Astrocyte of the hippocampus (primary cell): ENCODE measurements at places on chromosomes 11 and 22.

DNA sequence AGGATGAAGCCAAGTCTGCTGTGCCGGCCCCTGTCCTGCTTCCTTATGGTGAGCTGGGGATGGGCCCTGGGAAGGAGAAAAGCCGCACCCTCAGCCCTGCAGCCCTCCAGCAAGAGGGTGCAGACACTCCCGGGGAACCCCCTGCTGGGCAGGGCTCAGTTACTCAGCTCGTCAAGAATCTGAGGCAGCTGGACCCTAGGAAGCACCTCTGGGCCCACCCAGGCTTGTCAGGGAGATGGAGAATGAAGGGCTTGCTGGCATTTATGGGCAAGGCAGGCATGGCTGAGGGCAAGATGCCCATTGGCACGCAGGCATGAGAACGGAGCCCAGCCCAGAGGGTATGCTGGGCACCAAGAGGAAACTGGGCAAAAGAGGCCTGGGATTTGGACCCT is 12.9 kb downstream of the RELT start:
- DNase-seq, result peak; percentile 36

DNA sequence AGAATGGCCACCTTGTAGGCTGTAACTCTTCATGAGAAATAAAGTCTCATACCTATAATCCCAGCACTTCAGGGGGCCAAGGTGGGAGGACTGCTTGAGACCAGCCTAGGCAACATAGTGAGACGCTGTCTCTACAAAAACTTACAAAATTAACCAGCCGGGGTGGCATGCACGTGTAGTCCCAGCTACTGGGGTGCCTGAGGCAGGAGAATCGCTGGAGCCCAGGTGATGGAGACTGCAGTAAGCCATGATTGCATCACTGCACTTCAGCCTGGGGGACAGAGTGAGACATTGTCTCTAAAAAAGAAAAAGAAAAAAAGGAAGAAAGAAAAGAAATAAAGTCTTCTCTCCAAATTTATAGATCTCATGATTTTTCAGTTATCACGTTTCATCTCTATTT is 4.2 kb upstream of the SLCO2B1 start:
- DNase-seq, result no peak

DNA sequence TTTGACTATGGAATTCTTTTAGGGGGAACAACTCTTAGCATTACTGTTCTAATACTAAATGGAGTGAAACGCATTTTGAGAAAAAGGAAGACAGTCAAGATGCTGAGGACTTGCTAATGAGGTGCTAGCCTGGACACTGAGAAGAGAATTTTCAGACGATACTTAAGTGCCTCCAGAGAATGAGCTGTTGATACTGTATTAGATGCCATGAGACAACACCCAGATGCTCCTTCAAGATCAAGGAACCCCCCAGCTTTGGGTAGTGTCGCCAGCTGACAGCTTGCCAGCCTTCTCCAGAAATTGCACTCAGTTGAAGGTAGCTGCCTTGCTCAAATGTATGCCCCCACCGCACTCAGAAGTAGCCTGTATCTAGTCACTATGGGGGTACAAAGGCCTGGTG is 52.5 kb upstream of the SLC36A4 start:
- no peak for DNase-seq

GRCh38 chr22:40434745-40435144 is 64.4 kb downstream of the SGSM3 start:
- DNase-seq, result no peak

- DNase-seq, result peak; percentile 34
Observed at GRCh38 chr11:86442420-86442819, 67.7 kb downstream of the CCDC81 start.

- DNase-seq, result no peak
Observed at GRCh38 chr11:131685906-131686305, 315.5 kb downstream of the NTM start.

GRCh38 chr11:30023074-30023473 is 6.2 kb upstream of the KCNA4 start:
- DNase-seq, result no peak

DNA sequence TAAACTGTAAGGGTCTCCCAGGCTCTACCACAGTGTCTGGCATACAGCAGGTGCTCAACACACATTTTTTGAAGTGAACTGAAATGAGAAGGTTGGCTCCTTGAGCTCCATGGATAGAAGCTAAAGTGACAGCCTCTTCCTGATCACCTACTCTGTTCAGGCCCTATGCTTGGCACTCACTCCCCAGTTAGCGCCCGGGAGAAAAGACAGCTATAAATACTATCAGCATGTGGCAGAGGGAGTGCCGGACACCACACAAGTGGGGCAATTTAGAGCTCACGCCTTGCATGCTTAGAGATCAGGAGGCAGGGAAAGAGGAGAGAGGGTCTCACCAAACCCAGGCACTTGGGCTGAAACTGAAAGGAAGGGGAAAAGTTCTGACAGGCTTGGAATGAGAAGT is 195.5 kb downstream of the BUD13 start:
- DNase-seq, result no peak

DNA sequence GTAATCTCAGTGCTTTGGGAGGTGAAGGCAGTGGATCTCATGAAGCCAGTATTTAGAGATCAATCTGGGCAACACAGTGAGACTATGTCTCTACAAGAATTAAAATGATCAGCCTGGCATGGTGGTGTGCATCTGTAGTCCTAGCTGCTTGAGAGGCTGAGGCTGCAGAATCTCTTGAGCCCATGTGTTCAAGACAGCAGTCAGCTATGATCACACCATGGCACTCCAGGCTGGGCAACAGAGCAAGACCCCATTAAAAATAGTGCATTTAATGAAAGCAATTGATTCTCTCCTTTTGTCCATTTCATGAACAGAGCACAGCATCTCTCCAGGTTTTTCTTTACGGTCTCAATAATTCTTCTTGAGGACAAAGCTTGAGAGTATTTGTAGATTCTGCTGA is 11.3 kb upstream of the CARD16 start:
- DNase-seq, result no peak

GRCh38 chr11:119850822-119851409 is 121.9 kb upstream of the NECTIN1 start:
- no peak for DNase-seq

DNA sequence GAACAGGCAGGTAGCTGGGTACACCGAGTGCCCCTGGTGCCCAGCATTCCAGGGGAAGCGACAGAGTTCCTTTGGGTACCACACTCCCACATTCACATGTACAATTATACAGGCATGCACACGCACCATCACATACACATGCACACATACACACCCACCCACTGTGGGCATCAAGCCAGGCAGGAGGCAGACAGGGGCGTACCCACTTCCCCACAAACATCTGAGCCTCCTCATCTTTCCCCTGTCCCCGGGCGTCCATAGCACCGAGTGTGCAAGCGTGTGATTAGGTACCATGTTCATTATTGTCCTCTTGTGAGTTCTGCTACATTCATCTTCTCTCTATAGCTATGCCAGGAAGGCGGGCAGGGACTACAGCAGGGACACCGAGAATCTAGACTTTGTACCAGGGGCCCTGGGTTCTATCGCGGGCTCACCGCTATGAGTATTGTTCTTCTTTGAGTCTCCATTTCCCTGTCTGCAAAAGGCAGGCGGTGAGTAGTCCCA is 2.1 kb upstream of the CARD10 start:
- DNase-seq, result no peak

DNA sequence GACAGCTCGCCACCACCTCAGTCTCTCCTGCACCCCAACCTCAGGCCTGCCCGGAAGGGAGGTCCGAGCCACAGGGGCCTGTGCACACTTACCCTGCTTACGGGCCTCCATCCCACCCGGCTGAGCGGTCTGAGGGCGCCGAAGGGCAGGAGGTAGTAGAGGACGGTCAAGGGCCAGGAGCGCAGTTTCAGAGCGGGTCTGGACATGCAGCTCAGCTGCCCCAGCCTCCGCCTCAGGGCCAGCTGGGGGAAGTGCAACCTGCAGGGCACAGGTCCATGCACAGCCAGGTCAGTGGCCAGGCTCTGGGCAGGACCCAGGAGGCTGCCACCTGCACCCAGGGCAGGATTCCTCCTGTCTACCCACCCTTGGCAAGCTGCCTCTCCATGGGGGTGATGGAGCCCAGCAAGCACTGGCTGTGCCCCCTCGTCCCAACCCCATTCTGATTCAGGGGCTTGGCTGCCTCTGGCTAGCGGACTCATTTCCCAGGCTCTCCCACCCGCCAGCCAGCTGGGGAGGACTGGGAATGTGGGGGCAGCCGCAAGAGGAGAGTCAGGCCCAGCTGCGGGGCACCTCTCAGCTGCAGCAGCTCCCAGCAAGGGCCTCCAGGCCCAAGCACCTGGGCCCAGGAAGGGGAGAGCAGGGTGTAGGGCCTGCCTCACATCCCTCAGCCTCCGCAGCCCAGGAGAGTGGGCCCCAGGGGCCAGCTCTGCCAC is 38.3 kb downstream of the PISD start:
- no peak for DNase-seq

- no peak for DNase-seq
Observed at GRCh38 chr22:38030311-38031133, 26.7 kb upstream of the PICK1 start.

- peak; percentile 61 for DNase-seq
Observed at GRCh38 chr22:28977060-28977459, 84.6 kb downstream of the C22orf31 start.
